Stimulated activated CD4-positive, alpha-beta T cell treated with anti-CD3 and anti-CD28 coated beads, Interleukin-1b, Interleukin-23, amount 100 ng/mL, for 24 hours (primary cell): ENCODE measurements at places on chromosomes 2 and 18.

GRCh38 chr2:95296011-95296410 is 1.1 kb upstream of the KCNIP3 start:
- DNase-seq: no peak

DNA sequence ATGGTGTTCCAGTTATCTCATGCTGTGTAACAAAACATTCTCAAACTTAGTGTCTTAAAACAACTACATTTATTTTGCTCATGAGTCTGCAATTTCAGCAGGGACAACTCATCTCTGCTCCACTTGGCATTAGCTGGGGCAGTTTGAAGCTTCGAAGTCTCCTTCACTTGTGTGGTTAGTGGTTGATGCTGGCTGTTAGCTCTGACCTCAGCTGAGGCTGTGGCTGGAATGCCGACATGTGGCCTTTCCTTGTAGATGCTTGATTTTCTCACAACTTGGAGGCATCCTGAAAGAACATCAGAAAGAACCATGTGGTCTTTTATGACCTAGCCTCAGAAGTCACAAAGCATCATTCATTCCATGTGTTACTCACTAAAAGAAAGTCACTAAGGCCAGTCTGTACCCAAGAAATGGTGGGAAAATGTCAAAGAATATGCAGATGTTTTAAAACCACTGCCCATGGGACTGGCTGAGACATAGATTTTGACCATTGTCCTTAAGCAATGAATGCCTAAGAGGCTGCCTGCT is 3.8 kb upstream of the TMSB10 start:
- no peak for DNase-seq

- no peak for DNase-seq
These were observed 20.3 kb upstream of the SH3RF3 start for GRCh38 chr2:109108740-109109139.

DNA sequence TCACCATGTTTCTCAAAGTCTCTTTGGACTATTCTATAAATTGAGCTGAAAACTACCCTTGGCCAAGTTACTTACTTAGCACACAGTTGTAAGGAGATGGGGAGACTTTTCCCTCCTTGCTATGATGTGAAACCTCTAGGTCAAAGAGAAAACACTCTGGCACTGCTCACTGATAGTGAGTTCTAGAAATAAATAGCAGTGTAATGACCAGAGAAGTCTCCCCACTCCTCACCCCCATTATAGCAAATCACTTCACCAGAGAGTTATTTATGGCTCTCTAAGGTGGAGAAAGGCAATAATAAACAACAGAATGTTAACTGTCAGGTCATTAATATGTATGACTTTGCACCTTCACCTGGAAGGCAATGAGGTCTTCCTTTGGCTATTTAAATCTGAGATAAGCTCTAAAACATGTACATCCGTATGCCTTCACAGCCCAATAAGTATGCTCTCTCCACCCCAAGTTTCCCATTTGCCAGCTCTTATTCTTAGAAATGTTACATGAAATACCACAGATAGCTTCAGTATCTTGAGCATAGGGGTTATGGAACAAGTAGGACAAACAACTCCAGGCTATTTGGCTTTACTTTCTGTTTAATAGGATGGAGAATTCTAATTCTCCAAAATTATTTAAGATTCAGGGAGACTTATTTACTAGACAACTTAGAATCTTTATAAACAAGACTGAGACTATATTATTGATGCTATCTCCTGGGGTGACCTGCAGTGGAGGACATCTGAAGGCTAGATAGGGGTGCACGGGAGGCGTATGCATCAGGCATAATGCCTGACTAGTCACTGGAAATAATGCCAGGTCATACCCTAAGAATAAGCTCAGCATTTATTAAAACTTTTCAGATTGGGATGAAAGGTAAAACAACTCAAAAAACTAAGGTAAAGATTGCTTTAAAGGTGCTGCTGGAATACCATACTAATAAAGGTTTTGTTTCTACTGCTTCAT is 65.3 kb upstream of the DTNB start:
- no peak for DNase-seq

DNA sequence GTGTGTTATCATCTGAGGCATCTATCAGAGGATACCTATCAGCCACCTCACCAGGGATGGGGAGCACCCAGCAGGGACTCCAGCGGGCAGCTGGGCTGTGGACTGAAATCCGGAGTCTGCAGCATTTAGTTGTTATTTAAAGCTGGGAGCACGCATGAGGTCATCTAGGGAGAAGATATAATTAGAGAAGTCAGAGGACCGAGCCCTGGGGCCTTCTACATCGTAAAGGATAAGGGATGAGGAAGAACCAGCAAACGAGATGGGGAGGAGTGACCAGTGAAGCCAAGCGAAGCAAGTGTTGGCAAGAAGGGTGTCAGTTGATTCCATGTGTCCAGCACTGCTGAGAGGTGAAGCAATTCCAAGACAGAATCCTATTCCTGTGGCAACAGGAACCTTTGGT is 70.3 kb downstream of the STEAP3 start:
- DNase-seq: no peak

DNA sequence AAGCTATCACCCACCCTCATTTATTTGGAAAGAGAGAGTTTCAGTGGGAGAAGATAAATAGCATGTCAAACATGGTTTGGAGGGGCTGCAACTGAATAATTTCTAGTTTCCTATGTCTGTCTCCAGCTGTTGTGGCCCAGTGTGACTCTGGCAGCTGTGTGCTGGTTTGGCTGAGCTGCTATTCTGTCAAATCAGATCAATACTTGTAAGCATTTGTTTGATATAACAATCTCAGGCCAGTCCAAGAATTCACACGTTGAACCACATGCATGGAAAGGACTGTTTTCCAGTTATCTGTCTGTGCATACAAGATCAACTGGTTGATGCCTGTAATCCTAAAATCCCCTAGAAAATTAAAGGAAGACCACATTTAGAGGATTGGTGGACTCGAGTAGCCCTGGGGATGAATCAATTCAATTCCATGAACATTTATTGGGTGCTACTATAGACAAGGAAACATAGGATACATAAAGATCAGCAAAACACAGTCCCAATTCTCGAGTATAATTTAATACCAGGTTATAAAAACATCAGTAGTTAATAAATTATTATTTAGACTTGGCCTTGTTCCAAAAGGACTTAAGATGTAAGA is 209.0 kb upstream of the PARD3B start:
- DNase-seq: no peak

GRCh38 chr2:175228179-175228578 is 46.7 kb upstream of the ATP5MC3 start:
- DNase-seq: no peak

GRCh38 chr2:180987146-180987545 is 6.7 kb downstream of the UBE2E3 start:
- DNase-seq: no peak

- DNase-seq: no peak
These were observed 87.7 kb downstream of the DSEL start for GRCh38 chr18:67428805-67429204.

DNA sequence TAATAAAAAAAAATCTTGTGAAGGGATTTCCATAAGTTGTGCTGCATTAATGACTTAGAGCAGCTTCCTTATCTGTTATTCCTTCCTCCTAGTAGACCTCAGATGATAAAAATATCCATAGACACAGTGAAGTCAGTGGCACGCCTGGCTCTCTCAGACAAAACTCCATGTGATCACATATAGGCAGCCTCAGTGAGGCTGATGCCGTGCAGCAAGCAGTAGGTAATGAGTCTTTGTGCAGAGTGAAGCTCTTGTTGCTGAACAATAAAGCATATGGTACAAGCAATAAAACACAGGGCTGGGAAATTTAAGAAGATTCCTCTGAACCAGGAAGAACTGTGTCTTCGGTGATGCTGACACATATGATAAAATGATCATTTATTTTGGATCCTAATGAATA is 102.7 kb downstream of the CSRNP3 start:
- no peak for DNase-seq
